GM12878 (cell line): ENCODE measurements at places on chromosomes 16 and 17. TPM values are rescaled to one million over a fixed set of nuclear protein-coding genes. Genes with fewer than 3 reads are reported as not detected.

ADCY9 gene
- total RNA-seq = 0.27 and 0.41 TPM in 2 replicates

DNA sequence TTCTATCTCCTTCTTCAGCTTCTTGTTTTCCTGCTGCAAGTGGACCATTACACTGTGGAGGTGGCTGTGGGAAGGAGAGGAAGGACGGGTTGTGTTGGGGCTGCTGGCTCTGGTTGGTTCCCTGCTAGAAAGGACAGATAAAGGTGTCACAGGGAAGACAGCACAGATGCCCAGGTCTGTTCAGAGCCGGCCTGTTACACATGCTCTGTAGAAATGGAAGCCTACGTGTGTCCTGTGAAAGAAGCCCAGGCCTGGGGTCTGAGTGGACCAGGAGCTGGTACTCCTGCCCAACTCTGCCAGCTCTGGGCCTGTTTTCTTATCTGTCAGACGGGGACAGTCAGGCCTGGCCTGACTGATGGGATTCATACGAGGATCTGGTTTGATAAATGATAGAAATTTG, 26.4 kb downstream of the DHX38 start:
- H3K4me1 ChIP-seq = no peaks in the 10 kb centered on the region; the same call in 1 of the 2 replicates
- no peak overlapping the region for H3K27ac ChIP-seq
- no peak overlapping the region for H3K4me3 ChIP-seq
- H3K36me3 ChIP-seq = no peaks in the 10 kb centered on the region

DNA sequence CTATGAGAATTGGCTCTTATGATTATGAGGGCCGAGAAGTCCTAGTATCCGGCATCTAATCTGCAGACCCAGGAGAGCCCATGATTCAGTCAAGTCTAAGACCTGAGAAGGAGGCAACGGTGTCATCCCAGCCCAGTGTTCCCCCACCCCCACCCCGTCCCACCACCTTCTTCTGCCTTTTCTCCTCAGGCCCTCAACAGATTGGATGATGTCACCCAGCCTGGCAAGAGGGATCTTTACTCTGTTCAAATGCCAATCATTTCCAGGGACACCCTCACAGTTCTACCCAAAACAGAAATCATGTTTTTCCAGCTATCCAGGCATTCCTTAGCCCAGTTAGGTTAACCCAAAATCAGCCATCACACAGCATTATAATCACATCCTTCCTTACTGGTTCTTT, 10.0 kb upstream of the GAA start:
- H3K36me3 ChIP-seq = no peaks in the 10 kb centered on the region
- H3K27ac ChIP-seq = no peak overlapping the region
- no peak for DNase-seq
- no peaks in the 10 kb centered on the region for H3K4me1 ChIP-seq

- no peak overlapping the region for H3K4me3 ChIP-seq
- no peaks in the 10 kb centered on the region for H3K36me3 ChIP-seq
- no peak overlapping the region for H3K27ac ChIP-seq
- H3K27me3 ChIP-seq = no peaks in the 10 kb centered on the region; the same call in 1 of the 2 replicates
- H3K4me1 ChIP-seq = no peaks in the 10 kb centered on the region
These were observed 56.7 kb downstream of the TBX4 start for GRCh38 chr17:61508912-61509311.

FMNL1 gene
- 99.2 and 108 TPM in 2 replicates for total RNA-seq

- no peak overlapping the region for H3K27ac ChIP-seq
- H3K4me3 ChIP-seq = no peak overlapping the region
- no peak for DNase-seq
- no peaks in the 10 kb centered on the region for H3K4me1 ChIP-seq
- H3K36me3 ChIP-seq = peaks cover 16% of the 10 kb centered on the region; the same call in 1 of the 2 replicates
These were observed 34.4 kb downstream of the WDR59 start for GRCh38 chr16:74950511-74950910.

SLC5A11 gene
- not detected in 2 replicates for total RNA-seq

DNA sequence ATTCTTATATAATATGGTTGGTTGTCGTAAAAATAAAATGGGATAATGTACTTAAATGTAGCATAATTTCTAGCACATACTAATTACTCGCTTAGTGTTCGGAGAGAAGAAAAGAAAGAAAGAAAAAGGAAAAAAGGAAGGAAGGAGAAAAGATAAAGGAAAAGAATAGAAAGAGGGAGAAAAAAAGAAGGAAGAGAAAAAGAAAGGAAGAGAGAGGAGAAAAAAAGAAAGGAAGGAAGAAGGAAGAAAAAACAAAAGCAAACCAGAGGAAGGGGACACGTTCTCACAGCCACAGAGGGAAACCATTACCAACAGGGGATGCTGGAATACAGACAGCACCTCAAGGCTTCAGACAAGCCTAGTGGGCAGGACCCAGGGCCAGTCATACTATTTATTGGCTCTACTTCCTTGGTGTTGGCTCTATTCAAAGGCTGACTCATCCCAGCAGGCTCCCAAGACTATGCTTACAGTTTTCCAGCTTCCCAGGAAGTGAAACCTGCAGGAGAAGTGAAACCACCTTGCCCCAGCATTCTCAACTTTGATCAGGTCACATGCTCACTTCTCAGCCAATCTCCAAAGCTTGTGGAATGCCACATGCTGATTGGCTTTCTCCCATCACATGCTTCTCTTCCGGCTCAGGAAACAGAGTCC, 273.5 kb upstream of the IRX5 start:
- H3K4me1 ChIP-seq = no peaks in the 10 kb centered on the region
- H3K27me3 ChIP-seq = no peaks in the 10 kb centered on the region
- H3K36me3 ChIP-seq = no peaks in the 10 kb centered on the region
- H3K27ac ChIP-seq = no peak overlapping the region
- DNase-seq = no peak

- no peaks in the 10 kb centered on the region for H3K4me1 ChIP-seq
- no peak overlapping the region for H3K27ac ChIP-seq
- no peaks in the 10 kb centered on the region for H3K36me3 ChIP-seq
These were observed 102.5 kb upstream of the MAF start for GRCh38 chr16:79703066-79703465.

DNA sequence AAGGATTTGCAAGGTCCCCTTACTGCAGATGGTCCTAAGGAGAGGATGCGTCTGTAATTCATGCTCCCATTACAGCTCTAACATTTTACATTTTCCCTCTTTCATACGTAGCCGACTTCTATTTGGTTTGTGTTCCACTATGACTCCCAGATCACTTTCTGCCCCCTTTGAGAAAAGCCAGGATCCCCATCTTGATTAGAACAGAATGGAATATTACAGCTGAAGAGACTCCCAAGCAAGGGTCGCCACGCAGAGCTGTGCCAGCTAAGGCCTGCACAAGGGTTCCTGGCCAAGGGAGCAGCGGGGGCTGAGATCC, 3.4 kb upstream of the CDT1 start:
- H3K27me3 ChIP-seq = no peaks in the 10 kb centered on the region
- peaks cover under 1% of the 10 kb centered on the region; the same call in 1 of the 2 replicates for H3K36me3 ChIP-seq
- H3K4me3 ChIP-seq = no peak overlapping the region
- peaks cover 17% of the 10 kb centered on the region for H3K4me1 ChIP-seq
- DNase-seq = no peak
- H3K27ac ChIP-seq = no peak overlapping the region

LAT gene
- 4.0 and 6.9 TPM in 2 replicates for total RNA-seq

PPP1R27 gene
- total RNA-seq = 0.49 and 0.53 TPM in 2 replicates

DNA sequence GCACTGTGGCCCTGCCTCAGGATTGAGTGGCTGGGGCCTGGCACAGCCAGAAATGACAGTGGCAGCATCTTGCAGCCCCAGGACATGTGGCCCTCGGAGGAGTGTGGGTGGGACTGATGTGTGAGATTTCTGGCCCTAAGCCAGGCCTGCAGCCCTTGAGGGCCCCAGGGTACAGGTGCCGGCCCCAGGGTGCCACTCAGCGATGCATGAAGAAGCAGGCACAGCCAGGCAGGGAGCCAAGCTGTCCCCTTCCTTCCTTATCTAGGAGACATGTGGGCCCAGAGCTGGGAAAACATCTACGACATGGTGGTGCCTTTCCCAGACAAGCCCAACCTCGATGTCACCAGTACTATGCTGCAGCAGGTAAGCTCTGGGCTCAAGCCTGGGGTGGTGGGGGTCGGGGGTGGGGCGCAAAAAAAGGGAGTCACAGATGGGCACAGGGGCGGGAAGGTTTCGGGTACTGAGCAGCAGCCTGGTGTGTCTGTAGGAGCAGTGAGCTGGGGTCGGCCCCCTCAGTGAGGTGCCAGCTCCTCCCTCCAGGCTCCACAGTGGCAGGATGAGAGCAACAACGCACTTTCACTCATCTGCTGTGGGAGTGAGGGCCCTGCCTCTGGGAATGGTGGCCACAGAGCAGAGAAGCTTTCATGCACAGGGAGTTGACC, 4.1 kb downstream of the ACE start:
- H3K27me3 ChIP-seq = peaks cover 8% of the 10 kb centered on the region
- DNase-seq = no peak
- H3K27ac ChIP-seq = no peak overlapping the region
- H3K4me1 ChIP-seq = peaks cover 5% of the 10 kb centered on the region
- no peak overlapping the region for H3K4me3 ChIP-seq

NUDT7 gene
- 2.1 and 4.0 TPM in 2 replicates for total RNA-seq

DNA sequence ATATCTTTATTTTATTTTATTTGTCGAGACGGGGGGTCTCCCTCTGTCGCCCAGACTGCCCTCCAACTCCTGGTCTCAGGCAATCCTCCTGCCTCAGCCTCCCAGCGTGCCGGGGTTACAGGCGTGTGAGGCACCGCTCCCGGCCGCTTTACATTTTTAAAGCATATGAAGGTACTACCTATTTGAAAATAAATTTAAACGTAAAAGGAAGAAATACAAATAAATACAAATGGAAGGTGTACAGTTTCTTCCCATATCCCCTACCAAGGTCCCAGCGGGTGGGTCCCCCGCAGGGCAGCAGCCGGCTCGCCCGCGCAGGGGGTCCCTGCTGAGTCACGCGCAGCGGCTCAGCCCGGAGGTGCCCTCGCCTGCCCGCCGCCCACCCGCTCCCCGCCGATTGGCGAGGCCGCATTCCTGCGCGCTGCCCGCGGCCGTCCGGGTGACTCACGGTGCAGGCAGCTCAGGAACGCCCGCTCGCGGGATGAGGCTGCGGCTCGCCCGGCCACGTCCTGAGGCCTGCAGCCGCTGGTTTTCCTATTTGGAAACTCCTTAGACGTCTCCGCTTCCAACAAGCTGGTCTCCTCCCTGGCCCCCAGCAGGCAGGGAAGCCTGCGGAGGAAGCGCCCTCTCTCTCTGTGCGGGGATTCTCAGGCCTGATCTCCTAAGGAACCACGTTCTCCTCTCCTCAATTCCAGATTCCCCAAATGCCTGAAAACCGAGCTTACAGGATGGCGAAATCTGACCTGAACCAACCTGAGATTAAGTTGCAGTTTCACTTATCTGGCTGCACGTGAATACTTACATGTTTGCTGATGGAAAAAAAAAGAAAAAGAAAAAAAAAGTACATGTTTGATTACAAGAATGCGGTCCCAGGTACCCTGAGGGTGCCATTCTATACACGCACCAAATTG, 54.8 kb upstream of the MAP3K14 start:
- H3K27ac ChIP-seq = 0 out of 2 replicates have a peak overlapping the region, but pooled peaks have one; percentile 17
- H3K36me3 ChIP-seq = no peaks in the 10 kb centered on the region
- H3K27me3 ChIP-seq = no peaks in the 10 kb centered on the region
- H3K4me3 ChIP-seq = no peak overlapping the region

SHCBP1 gene
- total RNA-seq = 25.3 and 29.8 TPM in 2 replicates

- no peak overlapping the region for H3K4me3 ChIP-seq
- no peaks in the 10 kb centered on the region for H3K36me3 ChIP-seq
- no peaks in the 10 kb centered on the region for H3K27me3 ChIP-seq
- no peak for DNase-seq
- no peaks in the 10 kb centered on the region for H3K4me1 ChIP-seq
These were observed 44.9 kb upstream of the TANGO6 start for GRCh38 chr16:68798398-68798797.

- H3K4me3 ChIP-seq = no peak overlapping the region
- H3K27ac ChIP-seq = no peak overlapping the region
- H3K27me3 ChIP-seq = no peaks in the 10 kb centered on the region
- no peak for DNase-seq
- H3K4me1 ChIP-seq = peaks cover 28% of the 10 kb centered on the region
- peaks cover 4% of the 10 kb centered on the region for H3K36me3 ChIP-seq
These were observed 14.3 kb downstream of the PIEZO1 start for GRCh38 chr16:88770461-88771293.

IL17C gene
- total RNA-seq = not detected in 2 replicates

FSCN2 gene
- total RNA-seq = 2.1 and 2.7 TPM in 2 replicates
